Peyer's patch (tissue), 4 donors: ENCODE measurements at places on chromosomes 1 and 21. TPM values are rescaled to one million over a fixed set of nuclear protein-coding genes. Genes with fewer than 3 reads are reported as not detected.

IFT25 gene
- 34.9 TPM for total RNA-seq

GNG12 gene
- total RNA-seq: 271 TPM

S100A7A gene
- total RNA-seq: not detected

- DNase-seq: peak; percentile 50
- peak within 1 kb of the TSS; percentile 31 for H3K27ac ChIP-seq
- H3K36me3 ChIP-seq: no peaks in the 10 kb centered on the region
- H3K27me3 ChIP-seq: no peaks in the 10 kb centered on the region
- H3K4me1 ChIP-seq: peaks cover 16% of the 10 kb centered on the region
Measured at GRCh38 chr1:77281491-77282186, at the start of gene AK5. Gene AK5, plus strand, starts transcription at chr1:77282019. Its CDS starts 295 bp downstream, at chr1:77282314.

DNA sequence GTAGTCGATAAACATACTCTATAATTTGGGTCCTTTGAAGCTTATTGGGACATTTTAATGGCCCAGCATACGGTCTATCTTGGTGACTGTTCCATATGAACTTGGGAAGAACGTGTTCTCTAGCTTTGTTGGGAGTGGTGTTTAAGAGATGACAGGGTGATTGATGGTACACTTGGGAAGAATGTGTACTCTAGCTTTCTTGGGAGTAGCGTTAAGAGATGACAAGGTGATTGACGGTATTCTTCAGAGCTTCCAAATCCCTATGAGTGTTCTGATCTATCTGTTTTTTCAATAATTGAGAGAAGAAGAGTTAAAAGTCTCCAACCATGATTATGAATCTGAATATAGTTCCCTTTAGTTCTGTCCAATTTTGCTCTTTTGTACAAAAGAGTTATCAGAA, 9.4 kb downstream of the NPHP4 start:
- no peak overlapping the region for H3K27ac ChIP-seq
- no peak for DNase-seq
- H3K4me1 ChIP-seq: no peaks in the 10 kb centered on the region
- H3K36me3 ChIP-seq: no peaks in the 10 kb centered on the region
- no peaks in the 10 kb centered on the region for H3K27me3 ChIP-seq
